RPMI7951 (cell line): ENCODE measurements at places on chromosomes 12 and 14. TPM values are rescaled to one million over a fixed set of nuclear protein-coding genes. Genes with fewer than 3 reads are reported as not detected.
A peak's percentile ranks its signal among the peaks of the same experiment; 100 is the strongest.

GRCh38 chr12:78177298-78177697, 346.6 kb downstream of the NAV3 start:
- DNase-seq, result no peak

DNA sequence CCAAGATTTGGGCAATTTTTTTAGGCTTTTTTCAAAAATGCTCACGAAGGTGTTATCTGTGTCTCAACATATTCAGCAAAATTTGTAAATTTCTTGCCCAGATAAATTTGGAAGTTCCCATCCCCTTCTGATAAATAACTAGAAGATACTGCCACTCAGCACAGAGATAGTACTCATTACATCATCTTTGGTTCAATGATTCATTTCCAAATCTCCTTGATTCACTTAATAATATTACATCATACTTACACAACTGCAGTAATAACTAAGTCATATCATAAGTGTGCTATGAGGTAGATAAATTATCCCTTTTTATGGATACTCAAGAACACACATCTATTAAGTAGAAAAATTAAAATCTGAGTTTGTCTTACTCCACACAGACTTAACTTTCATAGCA, 89.4 kb downstream of the RPAP3 start:
- no peak for DNase-seq

GRCh38 chr12:64090047-64090446, 132.0 kb downstream of the KICS2 start:
- DNase-seq, result no peak

- DNase-seq, result peak; percentile 46
Measured at GRCh38 chr12:124273630-124274029, 21.3 kb upstream of the RFLNA start.

DNA sequence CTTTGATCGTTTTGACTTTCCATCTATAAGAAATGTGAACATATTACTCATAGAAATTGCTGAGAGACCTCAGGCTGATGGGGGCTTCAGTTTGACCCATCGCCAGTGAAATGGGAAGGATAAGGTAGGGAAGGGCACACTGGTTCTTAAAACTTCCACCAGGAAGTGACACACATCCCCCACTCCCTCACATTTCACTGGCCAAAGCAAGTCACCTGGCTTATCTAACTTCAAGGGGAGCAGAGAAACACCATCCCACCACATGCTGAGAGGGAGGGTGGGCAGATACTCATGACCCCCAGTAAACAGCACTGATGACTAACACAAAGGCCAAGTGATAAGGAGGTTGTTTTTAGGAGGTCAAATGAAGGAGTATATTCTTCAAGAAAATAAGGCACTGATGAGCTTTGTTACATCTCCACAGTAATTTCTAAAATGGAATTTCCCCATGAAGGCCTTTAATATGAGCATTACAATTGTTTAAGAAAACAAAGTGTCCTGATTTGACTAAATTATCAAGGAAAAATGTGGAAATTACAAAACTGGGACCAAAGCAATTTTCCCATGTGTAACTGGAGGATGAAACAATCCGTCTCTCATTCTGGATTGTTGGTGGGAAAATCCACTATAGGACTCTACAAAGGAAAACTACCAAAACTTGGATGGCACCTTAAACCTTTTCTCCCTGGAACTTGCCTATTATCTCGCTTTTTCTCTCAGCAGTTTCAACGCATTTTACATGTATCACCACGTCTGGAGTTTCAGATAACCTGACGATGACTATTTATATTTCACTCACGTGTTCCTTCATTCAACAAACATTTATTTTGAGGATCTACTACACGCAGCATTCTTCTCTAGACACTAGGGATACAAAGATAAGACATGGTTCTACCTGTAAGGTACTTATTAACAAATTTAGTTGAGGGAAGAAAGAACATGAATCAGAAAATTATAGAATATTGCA, 91.8 kb upstream of the EEA1 start:
- DNase-seq, result no peak

- DNase-seq, result peak; percentile 100
Measured at GRCh38 chr14:68458840-68459469, 333.9 kb downstream of the ZFP36L1 start.

GRCh38 chr14:30345511-30345910, 213.4 kb upstream of the G2E3 start:
- DNase-seq, result no peak

Gene TCL1B
- not detected in 2 replicates for total RNA-seq

Gene PRB2
- total RNA-seq, result not detected in 2 replicates

Gene SLC25A47
- total RNA-seq, result not detected in 2 replicates

DNA sequence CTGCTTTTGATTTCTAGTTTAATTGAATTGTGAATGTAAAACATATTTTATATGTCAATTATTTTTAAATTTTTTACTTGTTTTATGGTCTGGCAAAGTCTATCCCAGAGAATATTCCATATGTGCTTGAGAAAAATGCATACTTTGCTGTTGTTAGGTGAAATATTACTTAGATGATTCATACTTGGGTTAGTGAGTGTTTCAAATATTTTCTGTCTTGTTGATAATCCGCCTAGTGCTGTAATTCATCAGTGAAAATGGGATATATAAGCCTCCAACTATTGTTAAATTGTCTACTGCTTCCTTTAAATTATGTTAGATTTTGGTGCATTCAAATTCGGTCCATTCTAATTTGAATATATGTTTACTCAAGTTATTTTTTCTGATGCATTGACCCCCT, 395.5 kb downstream of the LRFN5 start:
- no peak for DNase-seq

Gene SPATS2
- total RNA-seq, result 14.8 and 17.7 TPM in 2 replicates

- no peak for DNase-seq
Measured at GRCh38 chr14:93212432-93212831, 5.4 kb downstream of the UBR7 start.

GRCh38 chr14:81436296-81437138, 36.4 kb upstream of the STON2 start:
- DNase-seq, result peak; percentile 56

DNA sequence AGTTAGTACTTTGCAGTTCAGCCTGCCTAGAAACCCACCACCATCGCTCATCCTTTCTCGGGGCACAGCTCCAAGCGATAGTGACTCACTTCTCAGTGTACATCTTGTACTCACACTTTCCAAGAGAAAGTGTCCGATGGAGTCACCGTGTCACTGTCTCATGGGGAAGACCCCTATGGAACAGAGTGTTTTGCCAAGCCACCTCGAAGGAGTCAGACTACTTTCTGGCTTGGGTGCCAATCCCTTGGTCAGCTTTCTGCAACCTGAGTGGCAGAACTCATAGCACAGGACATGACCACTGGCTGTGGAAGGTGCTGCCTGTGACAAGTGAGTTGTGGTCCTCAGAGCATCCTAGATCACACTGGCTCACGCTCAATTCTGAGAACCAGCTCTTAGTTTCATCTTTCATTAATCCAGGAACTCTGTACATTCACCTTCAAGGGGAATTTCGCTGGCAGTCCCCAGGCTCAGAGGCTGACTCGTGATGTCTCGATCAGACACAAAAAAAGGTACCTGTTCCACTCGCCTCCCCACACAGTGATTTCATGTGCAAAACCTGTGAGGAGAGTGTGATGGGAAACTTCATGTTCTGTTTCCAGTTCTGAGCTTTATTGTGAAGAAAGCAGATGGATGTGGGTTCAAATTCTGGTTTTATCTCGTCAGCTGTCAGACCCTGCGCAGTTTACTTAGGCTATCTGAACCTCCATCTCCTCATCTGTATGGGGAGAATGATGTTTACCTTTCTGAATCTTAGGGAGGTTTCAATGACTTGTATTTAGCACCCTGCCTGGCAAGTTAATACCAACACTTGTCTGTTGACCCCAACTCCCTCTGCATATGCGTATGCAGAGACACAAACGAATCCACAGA, 127.3 kb upstream of the CCND2 start:
- no peak for DNase-seq

- no peak for DNase-seq
Measured at GRCh38 chr14:92995620-92996019, 72.7 kb downstream of the CHGA start.
